SJSA1 (cell line): ENCODE measurements at places on chromosomes 13 and 19. TPM values are rescaled to one million over a fixed set of nuclear protein-coding genes. Genes with fewer than 3 reads are reported as not detected.

DNA sequence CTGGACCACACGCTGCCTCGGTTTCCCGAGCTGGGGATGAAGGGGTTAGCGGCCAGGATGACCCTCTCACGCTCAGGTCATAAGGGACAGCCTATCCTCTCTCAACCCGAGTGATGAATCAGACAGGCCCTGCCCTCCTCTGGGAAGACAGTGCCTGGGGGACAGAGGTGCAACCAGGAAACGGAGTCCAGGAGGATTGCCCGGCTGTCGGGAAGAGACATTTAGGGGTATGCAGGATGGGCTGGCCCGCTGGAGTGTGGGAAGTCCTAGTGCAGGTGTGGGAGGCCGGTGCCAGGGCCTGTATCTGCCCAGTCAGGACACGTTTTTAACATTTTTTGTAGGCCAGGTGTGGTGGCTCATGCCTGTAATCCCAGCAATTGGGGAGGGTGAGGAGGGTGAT, 8.3 kb downstream of the LSM7 start:
- no peaks in the 10 kb centered on the region; the same call in 1 of the 2 replicates for H3K27me3 ChIP-seq
- H3K36me3 ChIP-seq, result peaks cover 38% of the 10 kb centered on the region
- H3K4me1 ChIP-seq, result no peaks in the 10 kb centered on the region
- no peak for DNase-seq

DNA sequence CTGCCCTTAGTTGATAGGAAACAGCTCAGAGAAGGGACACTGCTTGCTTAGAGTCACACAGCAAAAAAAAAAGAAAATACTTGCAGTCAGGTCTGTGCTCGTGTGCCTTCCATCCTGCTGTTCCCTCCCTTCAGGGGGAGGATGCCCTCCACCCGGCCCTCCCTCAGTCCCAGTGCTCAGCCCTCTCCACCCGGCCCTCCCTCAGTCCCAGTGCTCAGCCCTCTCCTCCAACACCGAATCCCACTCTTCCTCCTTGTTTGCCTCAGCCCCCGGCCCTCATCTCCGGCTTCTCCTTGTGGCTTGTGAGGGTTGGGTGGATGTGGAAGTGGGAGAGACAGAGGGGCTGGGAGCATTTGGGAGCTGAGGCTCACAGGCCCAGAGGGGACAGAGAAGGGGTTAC, 5.8 kb downstream of the TFPT start:
- H3K27me3 ChIP-seq, result no peaks in the 10 kb centered on the region
- peaks cover 61% of the 10 kb centered on the region for H3K36me3 ChIP-seq

DNA sequence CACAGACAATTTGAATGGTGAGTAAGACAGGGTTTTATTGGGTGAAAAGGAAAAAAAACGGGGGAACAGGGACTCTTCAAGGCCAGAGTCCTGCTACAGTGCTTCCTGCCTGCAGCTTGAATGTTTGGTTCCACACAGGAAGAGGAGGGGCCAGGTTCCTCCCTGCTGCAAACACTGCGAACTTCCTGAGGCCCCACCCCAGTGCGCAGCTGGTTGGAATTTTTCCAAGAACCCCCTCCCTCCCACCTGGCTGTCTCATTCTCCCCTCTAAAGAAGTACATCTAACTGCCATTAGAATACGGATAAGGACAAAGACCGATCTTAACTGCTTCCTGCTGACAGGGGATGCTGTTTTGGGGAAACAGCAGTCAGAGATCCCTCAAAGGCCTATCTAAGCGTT, 184.9 kb downstream of the GGACT start:
- H3K4me3 ChIP-seq, result no peak overlapping the region
- no peak for DNase-seq
- H3K27me3 ChIP-seq, result no peaks in the 10 kb centered on the region
- no peaks in the 10 kb centered on the region for H3K4me1 ChIP-seq
- H3K36me3 ChIP-seq, result no peaks in the 10 kb centered on the region

Gene FBXL12
- 16.9 and 34.1 TPM in 2 replicates for total RNA-seq

- DNase-seq, result no peak
- H3K27me3 ChIP-seq, result no peaks in the 10 kb centered on the region
- H3K27ac ChIP-seq, result no peak overlapping the region
- H3K36me3 ChIP-seq, result no peaks in the 10 kb centered on the region
- no peaks in the 10 kb centered on the region for H3K4me1 ChIP-seq
- no peak overlapping the region for H3K4me3 ChIP-seq
Observed at GRCh38 chr19:56167064-56167578, 8.7 kb upstream of the GALP start.

GRCh38 chr13:93004919-93005318, 221.7 kb upstream of the GPC6 start:
- no peaks in the 10 kb centered on the region for H3K36me3 ChIP-seq
- H3K4me1 ChIP-seq, result no peaks in the 10 kb centered on the region
- no peaks in the 10 kb centered on the region for H3K27me3 ChIP-seq
- no peak overlapping the region for H3K4me3 ChIP-seq
- no peak overlapping the region for H3K27ac ChIP-seq

Gene TUBB4A
- total RNA-seq, result not detected in 2 replicates

Gene ATXN8OS
- total RNA-seq, result not detected in 2 replicates

GRCh38 chr19:10543420-10544241, at the start of gene ATG4D:
TSS of gene ATG4D (plus strand) at chr19:10543904. CDS start at chr19:10544091, 187 bp downstream.
- DNase-seq, result peak; percentile 67
- peak within 1 kb of the TSS; percentile 64 for H3K27ac ChIP-seq
- peak within 1 kb of the TSS; percentile 100 for H3K4me3 ChIP-seq
- peaks cover 12% of the 10 kb centered on the region for H3K4me1 ChIP-seq
- no peaks in the 10 kb centered on the region for H3K27me3 ChIP-seq

- no peaks in the 10 kb centered on the region for H3K4me1 ChIP-seq
- DNase-seq, result no peak
- no peaks in the 10 kb centered on the region for H3K27me3 ChIP-seq
Observed at GRCh38 chr19:42436006-42436405, 6.7 kb downstream of the CXCL17 start.

GRCh38 chr19:2888731-2889224, 11.9 kb upstream of the ZNF57 start:
- no peak for DNase-seq
- no peak overlapping the region for H3K27ac ChIP-seq
- H3K27me3 ChIP-seq, result no peaks in the 10 kb centered on the region
- H3K36me3 ChIP-seq, result no peaks in the 10 kb centered on the region

DNA sequence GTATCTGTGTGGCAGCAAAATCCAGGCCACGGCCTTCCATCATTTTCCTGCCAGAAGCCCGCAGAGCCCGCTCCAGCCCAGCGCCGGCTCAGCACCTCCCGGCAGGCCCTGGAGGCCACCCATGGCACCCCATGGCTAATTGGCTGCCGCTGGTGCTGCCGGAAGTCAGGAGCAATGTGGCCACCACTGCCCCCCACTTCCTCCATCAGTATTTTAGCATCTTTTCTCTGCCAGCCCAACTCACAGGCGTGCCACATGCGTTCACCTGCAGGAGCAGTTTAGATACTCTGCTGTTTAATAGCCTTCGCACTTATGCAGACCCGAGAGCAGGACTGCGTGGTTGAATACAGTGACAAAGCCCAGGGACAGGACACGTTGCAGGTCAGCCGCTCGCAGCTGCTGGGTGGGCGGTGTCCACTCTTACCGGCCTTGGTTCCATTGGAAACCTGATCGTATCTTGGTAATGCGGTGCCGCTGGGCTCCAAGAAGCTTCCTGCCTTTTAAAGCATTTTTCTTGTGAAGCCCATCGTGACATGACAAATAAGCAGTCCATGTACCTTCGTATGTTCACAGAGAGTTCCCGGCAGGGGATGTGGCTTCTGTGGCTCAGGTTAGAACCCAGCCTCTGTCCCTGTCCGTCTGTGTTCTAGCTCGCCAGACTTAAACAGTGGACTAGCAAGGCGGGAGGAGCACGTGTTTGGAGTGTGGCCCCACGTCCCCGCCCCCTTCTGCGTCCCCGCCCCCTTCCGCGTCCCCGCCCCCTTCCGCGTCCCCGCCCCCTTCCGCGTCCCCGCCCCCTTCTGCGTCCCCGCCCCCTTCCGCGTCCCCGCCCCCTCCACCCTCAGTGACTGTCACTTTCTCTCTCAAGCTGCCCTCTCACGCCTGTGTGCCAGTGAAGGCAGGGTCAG, 162.0 kb upstream of the SOX1 start:
- H3K4me1 ChIP-seq, result no peaks in the 10 kb centered on the region
- H3K27ac ChIP-seq, result no peak overlapping the region
- DNase-seq, result peak; percentile 41
- peaks cover 44% of the 10 kb centered on the region for H3K27me3 ChIP-seq
- H3K4me3 ChIP-seq, result no peak overlapping the region

GRCh38 chr13:19967621-19968020, 9.1 kb downstream of the ZMYM2 start:
- no peak overlapping the region for H3K27ac ChIP-seq
- no peak overlapping the region for H3K4me3 ChIP-seq
- H3K4me1 ChIP-seq, result no peaks in the 10 kb centered on the region
- no peak for DNase-seq
- no peaks in the 10 kb centered on the region for H3K27me3 ChIP-seq

Gene ZIC2
- total RNA-seq, result 0.32 TPM in 1 of 2 replicates, not detected in the other

- peaks cover 17% of the 10 kb centered on the region for H3K27me3 ChIP-seq
- H3K36me3 ChIP-seq, result no peaks in the 10 kb centered on the region
- H3K27ac ChIP-seq, result no peak overlapping the region
- H3K4me3 ChIP-seq, result no peak overlapping the region
- H3K4me1 ChIP-seq, result peaks cover 16% of the 10 kb centered on the region
Observed at GRCh38 chr19:55172741-55173140, 6.3 kb upstream of the DNAAF3 start.

GRCh38 chr19:35207391-35207871, 21.1 kb downstream of the FAM187B start:
- no peak overlapping the region for H3K27ac ChIP-seq
- no peaks in the 10 kb centered on the region for H3K36me3 ChIP-seq
- H3K4me1 ChIP-seq, result no peaks in the 10 kb centered on the region
- DNase-seq, result no peak
- no peaks in the 10 kb centered on the region for H3K27me3 ChIP-seq

Gene GRK1
- total RNA-seq, result 0.08 TPM in 1 of 2 replicates, not detected in the other

Gene ZNF724
- total RNA-seq, result 6.0 and 13.1 TPM in 2 replicates

Gene KIR2DL1
- not detected in 2 replicates for total RNA-seq

DNA sequence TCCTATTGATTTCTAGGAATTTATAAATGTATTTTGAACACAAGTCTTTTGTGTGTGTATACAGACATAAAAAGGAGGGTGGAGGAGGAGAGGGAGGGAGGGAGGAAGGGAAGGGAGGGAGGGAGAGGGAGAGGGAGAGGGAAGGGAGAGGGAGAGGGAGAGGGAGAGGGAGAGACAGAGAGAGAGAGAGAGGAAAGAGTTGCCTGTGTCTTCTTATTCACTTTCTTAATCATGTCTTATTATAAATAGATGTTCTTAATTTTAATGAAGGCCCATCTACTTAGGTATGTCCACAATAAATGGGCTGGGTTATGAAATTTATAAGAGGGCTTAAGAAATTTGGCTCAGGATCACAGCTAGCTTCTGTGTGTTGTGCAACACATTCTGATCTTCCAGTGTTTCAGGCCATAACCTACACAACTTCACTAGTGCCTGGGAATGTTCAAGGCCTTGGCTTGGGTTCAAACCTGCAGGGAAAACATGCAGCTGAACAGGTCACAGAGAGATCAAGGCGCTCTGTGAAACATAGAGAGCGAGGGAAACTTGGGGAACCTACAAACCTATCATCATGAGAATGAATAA, 39.3 kb downstream of the ZNF45 start:
- no peaks in the 10 kb centered on the region; the same call in 1 of the 2 replicates for H3K27me3 ChIP-seq
- no peak overlapping the region for H3K27ac ChIP-seq
- no peaks in the 10 kb centered on the region for H3K36me3 ChIP-seq
- no peak for DNase-seq
- H3K4me3 ChIP-seq, result no peak overlapping the region

- DNase-seq, result no peak
- H3K4me1 ChIP-seq, result no peaks in the 10 kb centered on the region
- no peak overlapping the region for H3K4me3 ChIP-seq
- no peaks in the 10 kb centered on the region for H3K27me3 ChIP-seq
- H3K27ac ChIP-seq, result no peak overlapping the region
Observed at GRCh38 chr13:35527451-35527850, 51.0 kb upstream of the MAB21L1 start.

DNA sequence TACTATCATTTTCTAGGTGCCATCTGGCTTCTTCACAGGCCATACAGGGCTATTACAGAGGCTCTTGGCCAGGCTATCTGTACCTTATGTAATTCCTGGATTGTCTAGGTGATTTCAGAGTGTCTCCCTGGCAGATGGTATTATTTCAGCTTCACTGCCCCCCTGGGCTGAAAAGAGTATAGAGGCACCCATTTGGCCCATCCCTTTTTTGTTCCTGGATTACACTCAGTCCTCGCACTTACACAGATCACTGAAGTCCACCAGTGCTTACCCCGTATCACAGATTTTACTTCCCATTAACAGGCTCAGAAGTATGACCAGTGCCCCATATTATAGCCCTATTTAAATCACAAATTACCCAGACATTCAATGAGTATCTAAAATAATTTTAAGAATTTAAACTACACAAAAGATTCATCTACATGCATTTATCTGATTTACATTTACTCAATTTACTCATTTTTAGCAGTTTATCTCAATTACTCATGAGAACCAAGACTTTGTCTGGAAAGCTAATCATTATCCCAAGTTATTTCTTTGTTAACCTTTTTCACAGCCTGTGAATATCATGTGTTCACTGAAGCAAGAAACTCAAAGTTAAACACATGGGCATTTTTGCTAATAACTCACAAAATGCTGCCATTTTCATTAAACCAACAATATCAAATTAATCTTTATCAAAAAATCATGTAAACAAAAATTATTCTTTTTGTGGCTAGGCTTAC, 121.0 kb downstream of the PCDH20 start:
- H3K4me1 ChIP-seq, result no peaks in the 10 kb centered on the region
- no peak overlapping the region for H3K4me3 ChIP-seq
- H3K27ac ChIP-seq, result no peak overlapping the region
- no peak for DNase-seq
- no peaks in the 10 kb centered on the region for H3K27me3 ChIP-seq
- H3K36me3 ChIP-seq, result no peaks in the 10 kb centered on the region

- no peaks in the 10 kb centered on the region for H3K27me3 ChIP-seq
- peak; percentile 60 for DNase-seq
- no peaks in the 10 kb centered on the region for H3K36me3 ChIP-seq
- peaks cover 7% of the 10 kb centered on the region for H3K4me1 ChIP-seq
- no peak overlapping the region for H3K4me3 ChIP-seq
Observed at GRCh38 chr13:112652512-112653070, 37.2 kb upstream of the ATP11A start.

DNA sequence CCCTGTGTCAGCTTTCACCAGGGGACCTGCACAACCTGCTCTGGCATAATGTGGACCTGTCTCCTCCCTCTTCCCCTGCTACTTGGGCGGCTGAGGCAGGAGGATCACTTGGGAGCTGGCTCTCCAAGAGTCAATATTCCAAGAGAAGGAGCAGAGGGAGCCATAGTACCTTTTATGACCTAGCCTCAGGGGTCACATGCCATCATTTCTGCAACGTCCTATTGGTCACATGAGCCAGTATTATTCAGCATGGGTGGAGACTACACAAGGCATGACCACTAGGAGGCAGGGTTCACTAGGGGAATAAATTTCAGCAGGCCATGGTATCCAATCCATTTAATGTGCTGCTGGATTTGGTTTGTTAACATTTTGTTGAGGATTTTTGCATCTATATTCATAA, 12.0 kb upstream of the SHFL start:
- no peak overlapping the region for H3K27ac ChIP-seq
- no peak overlapping the region for H3K4me3 ChIP-seq
- H3K27me3 ChIP-seq, result peaks cover 10% of the 10 kb centered on the region; the same call in 1 of the 2 replicates
- no peak for DNase-seq
